ENCODE measurements at places on chromosomes 16 and 17.

GRCh38 chr17:61458421-61459141, 6.4 kb downstream of the TBX4 start:
- no peak for DNase-seq

DNA sequence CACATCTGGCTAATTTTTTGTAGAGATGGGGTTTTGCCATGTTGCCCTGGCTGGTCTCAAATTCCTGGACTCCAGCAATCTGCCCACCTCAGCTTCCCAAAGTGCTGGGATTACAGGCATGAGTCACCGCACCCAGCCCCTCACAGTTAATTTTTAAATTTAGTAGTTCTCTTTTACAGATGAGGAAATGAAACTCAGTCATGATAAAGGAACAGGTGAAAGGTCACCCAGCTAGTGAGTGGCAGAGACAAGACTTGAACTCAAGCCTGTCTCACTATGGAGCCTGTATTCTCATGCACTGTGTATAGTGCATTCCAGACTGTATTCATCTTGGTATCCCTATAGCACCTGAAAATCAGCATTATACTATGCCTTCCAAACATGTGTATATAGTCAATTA, 77.1 kb upstream of the WSB1 start:
- DNase-seq, result no peak

- DNase-seq, result no peak
These were observed 36.0 kb downstream of the CLUAP1 start for GRCh38 chr16:3536851-3537250.

- no peak for DNase-seq
These were observed 240.5 kb downstream of the SEC14L1 start for GRCh38 chr17:77381185-77381700.

DNA sequence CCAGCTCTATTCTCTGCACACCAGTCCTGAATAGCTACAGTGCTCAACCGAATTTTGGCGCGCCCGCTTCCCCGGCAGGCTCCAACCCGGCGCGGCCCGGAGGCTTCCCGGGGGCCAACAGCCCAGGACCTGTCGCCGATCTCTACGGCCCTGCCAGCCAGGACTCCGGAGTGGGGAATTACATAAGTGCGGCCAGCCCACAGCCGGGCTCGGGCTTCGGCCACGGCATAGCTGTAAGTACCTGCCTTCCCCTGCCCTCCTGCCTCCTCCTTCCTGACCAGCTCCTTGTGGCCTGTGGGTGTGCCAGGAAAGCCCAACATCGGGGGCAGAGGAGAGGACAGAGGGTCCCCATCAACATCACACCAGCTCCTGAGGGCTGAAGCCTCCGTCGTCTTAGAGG, 70.2 kb downstream of the CCDC182 start:
- no peak for DNase-seq

DNA sequence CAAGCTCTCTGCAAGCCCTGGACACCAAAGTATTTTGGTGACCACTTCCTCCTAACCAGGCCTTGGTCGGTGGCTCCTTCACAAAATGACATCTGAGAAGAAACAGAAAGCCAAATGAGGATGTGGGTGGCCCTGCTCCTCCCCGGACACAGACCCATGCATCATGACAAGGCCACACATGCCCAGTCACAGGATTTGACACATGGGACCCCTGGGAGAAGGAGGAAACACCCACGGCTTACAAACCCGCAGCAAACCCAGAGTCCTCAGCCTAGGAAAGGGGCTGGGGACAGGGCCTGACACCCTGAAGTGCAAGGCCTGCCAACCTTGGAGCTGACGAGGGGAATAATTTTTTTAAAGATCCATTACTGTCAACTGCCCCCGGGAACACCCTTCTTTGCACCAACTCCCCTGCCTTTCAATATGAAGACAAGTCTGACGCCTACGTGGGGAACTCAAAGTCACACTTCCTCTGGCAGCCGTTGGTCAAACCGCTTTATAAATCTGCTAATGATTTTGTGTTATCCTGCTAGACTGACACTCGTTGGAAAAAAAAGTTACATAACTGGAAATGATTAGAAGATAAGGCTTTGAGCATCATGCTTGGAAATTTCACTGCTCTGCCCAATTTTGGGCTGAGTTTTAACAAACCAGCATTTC, 41.3 kb downstream of the GAS7 start:
- DNase-seq, result no peak

DNA sequence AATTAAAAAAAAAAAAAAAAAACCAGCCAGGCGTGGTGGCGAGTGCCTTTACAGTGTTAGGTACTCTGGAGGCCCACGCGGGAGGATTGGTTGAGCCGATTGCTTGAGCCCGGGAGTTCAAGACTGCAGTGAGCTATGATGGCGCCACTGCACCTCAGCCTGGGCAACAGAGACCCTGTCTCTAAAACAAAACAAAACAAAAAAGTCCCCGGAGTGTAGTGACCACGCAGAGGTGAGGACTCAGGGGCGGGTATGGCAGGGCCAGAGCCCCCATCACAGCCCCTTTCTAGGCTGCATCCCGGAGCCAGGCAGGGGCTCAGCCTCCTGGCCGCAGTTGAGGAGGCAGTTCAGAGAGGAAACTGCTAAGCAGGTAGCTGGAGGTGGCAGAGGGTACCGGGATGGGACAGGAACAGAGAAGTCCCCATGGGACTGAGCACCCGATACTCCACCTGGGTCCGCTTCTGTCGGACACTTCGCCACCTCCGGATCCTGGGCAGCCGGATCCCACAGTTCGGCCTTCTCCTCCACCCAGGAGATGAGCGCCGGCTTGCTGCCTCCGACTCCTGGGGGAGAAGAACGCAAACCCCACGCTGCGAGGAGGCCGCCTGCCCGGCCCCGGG, 800 bp downstream of the ZNF747 start:
- no peak for DNase-seq

- DNase-seq, result no peak
These were observed 3.3 kb upstream of the SBK1 start for GRCh38 chr16:28289048-28289447.

- no peak for DNase-seq
These were observed 993 bp downstream of the MMP25 start for GRCh38 chr16:3047387-3047720.

- no peak for DNase-seq
These were observed 35.8 kb upstream of the TEKT3 start for GRCh38 chr17:15377200-15377599.

DNA sequence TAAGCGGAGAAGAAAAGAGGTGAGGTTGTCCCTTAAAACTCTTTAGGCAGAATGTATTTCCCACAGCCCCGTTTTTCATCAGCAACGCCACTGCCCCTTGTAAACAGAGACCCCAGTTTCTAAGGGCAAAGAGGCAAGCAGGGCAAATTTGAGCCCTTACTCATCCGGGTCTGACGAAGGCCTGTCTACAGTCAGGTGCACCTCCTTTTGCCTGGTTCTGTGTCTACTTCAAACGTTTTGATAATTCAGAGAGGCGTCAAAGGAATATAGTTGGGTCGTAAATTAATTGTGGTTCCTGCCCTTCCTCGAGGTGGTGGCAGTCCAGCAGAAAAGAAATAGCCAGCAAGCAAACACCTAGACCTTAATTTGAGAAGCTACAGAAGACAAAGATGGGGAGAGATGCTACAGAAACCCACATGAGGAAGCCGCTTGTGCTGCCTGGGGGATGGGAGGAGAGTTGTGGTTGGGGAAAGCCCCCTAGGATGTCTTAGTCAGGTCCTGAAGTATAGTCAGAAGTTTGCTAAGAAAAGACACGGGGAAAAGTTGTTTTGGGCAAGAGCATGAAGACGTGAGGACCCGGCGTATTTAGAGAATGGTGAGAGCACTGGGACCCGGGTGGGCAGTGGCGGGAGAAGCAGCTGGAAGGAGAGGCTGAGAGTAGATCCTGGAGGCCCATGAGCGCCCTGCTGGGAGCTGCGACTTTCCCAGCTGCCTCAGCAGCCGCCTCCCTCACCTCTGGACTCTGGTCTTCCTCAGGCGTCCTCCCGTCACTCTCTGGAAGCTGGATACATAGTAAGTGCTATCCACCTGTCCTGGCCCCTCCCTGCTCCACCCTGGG, 2.4 kb downstream of the FBRS start:
- no peak for DNase-seq

GRCh38 chr17:82914375-82914774, 74.6 kb upstream of the ZNF750 start:
- peak; percentile 42 for DNase-seq

GRCh38 chr17:49522357-49522890, 27.3 kb downstream of the NGFR start:
- no peak for DNase-seq

DNA sequence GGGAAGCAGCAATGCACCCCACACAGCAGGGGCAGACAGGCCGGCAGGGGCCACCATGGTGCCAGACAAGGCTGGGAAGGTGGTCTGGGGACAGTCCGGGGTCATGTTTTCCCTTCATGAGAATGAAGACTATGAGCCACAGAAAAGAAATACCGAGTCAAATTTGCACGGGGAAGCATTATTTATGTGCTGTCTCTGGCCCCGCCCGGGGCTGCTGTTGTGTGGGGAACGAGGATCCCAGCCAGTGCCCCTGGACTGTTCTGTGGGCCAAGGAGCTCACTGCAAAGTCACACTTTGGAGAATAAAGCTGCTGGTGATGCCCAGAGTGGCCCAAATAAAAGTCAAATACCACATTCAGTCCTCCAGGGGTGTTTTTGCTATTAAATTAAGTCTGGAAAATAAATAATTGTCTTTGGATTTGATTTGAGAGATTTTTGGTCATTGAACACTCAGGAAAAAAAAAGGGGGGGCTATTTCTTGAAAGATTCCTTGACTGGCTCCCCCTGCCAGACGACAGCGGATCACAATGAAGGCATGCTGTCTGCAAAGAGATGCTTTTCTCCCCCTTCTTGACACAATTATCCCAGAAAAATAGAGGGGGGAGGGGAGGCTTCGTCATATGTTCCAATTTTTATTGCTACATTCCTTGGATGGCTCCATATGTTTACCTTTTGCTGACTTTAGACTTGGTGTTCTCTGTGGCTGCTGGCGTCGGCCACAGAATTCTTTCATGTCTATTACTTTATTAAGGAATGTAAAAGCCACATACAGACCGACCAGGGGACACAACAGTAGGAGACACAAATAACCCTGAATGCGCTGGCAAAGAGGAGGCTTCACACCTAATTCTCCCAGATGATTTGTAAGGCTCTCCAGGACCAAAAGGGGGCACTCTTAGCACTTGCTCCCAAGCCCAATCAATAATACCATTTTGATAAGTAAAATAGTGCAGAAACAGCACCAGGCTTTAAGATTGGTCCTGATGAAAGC, 27.1 kb upstream of the ANKFN1 start:
- peak; percentile 8 for DNase-seq

DNA sequence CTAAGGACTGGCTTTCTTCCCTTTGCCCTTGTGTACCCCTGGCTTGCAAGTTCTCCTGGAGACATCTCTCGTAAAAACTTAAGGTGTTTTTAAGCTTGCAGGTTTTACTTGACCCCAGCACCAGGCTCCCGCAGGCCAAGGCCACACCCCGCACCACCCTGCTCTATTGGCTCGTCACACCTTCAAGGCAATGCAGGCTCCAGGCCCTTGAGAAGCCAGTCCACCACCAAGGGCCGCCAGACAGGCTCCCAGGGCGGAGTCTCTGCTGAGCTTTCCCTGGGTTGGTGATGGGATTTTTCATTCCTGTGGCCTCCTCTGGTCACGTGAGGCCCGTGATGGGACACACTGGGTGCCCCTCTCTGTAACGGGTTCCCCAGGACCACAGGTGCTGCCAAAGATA, 9.9 kb downstream of the CSNK1D start:
- no peak for DNase-seq

- DNase-seq, result no peak
These were observed 927.6 kb upstream of the CDH8 start for GRCh38 chr16:62963846-62964245.

- peak; percentile 84 for DNase-seq
These were observed 7.2 kb upstream of the KRT36 start for GRCh38 chr17:41496803-41497484.

DNA sequence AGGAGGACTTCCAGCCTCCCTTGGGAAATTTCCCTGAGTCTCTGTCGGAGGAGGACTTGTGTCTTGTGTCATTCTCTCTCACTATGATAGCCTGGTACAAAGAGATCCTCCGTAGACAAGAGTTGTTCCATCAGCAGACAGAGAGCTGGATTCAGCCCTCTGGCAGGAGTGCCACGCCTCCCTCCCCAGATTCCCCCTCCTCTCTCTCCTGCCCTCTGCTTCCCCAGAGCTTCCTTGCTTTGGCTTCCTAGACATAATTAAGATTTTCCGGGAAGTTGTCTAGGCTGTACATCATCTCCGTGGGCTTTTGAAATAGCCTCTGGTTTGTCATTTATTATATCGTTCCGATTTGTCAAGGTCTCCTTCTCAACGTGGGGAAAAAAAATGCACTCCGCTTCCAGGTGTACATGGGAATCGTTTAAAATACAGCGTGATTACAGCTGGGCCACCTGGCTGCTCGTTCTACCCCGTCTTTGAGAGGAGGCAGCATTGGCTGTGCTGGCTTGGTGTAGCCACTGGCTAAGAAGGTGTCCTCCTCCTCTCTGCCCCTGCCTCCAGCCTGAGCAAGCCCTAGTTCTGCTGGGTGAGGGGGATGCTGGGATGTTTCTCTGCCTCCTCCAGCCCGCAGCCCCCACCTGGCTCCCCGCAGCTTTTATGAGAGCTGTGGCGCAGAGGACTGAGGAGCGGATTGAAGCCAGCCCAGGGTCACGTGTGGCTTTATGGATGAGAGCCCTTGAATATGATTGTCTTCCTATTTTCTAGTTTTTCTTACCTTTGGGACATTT, 282.5 kb downstream of the SNX29 start:
- no peak for DNase-seq

DNA sequence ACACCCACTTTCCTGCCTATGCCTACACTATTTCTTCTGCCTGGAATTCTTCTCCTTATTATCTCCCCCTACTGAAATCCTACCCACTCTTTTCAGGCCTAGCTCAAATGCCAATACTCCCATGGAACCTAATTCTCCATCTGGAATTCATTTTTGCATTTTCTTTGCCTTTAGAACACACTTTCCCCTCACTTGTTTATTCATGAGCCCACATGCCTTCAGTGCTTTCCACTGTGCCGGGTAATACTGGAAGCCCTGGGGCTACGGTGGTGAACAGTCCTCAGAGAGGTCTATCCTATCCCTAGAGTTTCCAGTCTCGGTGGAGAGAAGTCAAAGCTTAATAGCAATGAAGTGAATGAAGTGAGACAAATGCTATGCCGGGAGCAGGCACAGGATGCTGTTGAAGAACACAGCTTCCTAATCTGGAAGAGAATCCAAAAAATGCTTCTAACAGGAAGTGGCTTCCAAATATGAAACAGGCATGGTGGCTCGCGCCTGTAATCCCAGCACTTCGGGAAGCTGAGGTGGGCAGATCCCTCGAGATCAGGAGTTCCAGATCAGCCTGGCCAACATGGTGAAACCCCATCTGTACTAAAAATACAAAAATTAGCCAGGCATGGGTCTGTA, 322.4 kb downstream of the GRIN2A start:
- no peak for DNase-seq

Data from BE2C (cell line).